Muscle of back (tissue), 13 donors: ENCODE measurements at places on chromosomes 2 and 18. TPM values are rescaled to one million over a fixed set of nuclear protein-coding genes. Genes with fewer than 3 reads are reported as not detected.
A peak's percentile ranks its signal among the peaks of the same experiment; 100 is the strongest.

- DNase-seq, result no peak
These were observed 59.2 kb upstream of the ATL2 start for GRCh38 chr2:38436227-38436664.

DNA sequence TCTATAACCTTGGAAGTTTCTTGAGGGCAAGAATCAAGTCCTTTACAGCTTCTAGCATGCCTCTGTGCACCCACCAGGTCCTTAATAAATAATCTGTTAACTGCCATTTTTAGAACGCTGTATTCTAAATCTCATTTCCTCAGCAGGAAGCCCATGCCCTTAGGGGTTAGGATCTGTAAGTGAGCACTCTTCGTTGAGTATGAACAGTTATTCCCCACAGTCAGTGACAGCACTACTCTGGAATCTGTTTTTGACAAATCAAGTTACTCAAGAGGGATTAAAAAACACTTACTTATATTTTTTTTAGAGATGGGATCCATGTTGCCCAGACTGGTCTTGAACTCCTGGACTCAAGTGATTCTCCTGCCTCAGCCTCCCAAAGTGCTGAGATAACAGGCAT lies 14.6 kb downstream of the PAIP2B start:
- DNase-seq, result no peak

- no peak for DNase-seq
These were observed 8.9 kb downstream of the ECEL1 start for GRCh38 chr2:232478571-232479340.

Gene ALPP
- polyA plus RNA-seq, result not detected

GRCh38 chr2:146952696-146953095 lies 892.1 kb upstream of the ACVR2A start:
- no peak for DNase-seq

DNA sequence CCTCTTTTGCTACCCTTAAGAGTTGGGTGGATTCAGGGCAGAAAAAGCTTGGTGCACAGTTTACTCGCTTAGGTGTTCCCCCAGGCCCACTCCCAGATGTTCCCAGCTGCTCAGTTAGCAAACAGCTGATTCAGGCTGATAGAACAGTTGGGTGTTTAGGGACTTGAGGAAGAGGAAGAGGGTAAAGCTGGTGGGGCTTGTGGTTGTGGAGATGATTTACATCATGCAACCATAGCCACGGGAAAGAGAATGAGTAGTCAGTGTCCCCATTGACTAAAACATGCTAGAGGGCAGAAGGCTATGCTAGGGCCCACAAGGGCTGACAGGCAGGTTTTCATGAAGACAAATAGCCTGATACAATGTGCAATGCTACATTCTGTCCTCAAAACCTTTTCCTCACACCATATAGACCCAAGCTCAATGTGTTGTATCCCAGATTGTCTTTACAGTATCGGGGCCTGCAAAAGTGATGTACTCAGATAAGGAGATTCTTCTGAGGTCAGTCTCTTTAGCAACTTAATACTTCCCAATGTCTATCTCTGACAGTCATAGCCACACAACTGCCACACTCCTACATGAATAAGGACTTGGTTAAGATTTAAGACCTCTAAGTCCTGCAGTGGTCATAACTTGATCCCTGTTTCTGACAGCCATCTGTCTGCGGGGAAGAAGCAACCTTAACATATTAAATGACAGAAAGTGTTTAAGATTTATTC lies 15.6 kb downstream of the COLEC12 start:
- no peak for DNase-seq

Gene CFAP65
- not detected for polyA plus RNA-seq

Gene SLC40A1
- 40.5 TPM for polyA plus RNA-seq

Gene FTCDNL1
- 2.6 TPM for polyA plus RNA-seq

DNA sequence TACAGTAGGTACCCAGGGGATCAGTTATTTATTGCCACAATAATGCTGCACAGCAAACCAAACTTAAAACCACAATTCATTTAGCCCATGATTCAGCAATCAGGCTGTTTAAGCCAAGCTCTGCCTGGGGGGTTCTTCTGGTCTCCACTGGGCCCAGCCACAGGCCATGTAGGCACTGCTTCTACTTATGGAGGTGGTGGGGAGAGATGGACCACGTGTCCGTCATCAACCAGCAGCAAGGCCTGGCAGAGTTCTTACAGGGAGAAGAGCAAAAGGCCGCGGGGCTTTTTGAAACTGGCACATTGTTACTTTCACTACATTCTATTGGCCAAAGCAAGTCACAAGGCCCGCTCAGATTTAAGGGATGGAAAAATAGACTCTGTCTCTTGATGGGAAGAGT lies 76.3 kb upstream of the DAPL1 start:
- DNase-seq, result no peak

- peak; percentile 31 for DNase-seq
These were observed 26.6 kb upstream of the LANCL1 start for GRCh38 chr2:210503001-210503623.

DNA sequence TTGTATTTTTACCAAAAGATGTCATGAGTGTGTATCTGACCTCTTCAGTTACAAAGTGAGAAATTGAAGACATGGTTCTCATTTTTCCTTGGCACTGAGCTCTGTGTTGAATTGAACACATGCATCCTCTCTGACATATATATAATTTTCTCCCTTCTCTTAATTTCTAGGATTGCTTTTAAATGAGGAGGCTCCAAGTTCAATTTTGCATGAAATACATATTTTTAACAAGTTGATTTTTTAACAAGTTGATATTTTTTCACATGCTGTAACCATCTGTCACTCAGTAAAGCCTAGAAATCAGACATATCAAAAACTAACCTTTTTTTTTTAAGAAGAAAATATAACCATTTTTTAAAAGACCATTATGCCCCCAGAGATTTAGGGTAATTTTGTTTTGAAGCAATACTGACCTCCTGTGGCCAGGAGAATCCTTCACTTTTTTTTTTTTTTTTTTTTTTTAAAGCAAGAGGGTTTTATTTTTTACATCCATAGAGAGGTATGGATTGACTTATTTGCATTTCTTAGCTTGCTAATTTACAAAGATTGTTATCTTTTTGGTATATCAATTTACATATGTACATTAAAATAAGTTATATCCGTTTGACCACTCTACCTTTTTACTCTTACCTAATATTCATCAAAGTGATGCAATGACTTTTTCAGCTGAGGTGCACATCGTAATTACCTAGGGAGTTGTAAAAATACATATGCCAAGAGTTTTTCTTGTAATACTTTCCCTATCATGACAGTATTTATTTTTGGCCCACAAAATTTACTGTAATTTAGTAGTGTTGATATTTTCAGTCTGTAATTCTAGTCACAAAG lies 161.8 kb downstream of the SOCS6 start:
- DNase-seq, result no peak

DNA sequence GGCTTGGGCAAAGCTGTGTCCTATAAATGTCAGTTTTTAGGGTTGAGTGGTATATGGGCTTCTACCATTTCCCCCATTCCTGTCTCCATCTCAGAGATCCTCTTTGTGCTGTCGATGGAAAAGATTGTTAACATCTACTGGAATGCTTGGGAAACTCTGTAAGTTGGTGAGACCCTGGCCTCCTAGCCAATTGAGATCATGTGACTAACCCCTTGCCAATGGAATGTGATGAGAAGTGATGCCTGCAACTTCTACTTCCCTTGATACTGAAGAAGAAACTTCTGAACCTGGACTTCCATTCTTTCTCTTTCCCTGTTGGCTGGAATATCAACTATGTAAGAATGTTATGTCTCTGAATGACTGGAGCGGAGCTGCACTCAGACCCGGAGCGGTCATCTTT lies 14.5 kb downstream of the SLC39A10 start:
- no peak for DNase-seq

DNA sequence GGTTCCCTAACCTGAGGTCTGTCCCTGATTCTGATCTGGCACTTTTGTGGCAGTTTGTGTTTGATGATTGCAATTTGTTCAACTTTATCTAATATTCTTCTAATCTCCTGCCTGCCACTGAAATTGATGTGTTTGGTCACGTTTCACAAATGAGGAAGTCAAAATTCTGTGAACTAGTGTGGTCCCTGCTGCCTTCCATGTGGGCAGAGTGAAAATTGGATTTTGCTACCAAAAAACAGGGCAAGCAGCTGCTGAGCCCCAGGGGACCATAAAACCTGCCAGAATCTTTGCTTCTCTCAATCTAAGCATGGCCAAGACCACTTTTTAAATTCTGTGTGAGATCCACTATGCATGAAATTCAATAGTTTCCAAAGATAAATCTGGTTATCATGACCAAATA lies 195.5 kb upstream of the CYRIA start:
- DNase-seq, result peak; percentile 3

Gene GLI2
- 10.6 TPM for polyA plus RNA-seq

GRCh38 chr18:73766910-73767515 lies 380.6 kb downstream of the FBXO15 start:
- DNase-seq, result peak; percentile 69

- DNase-seq, result no peak
These were observed 74.1 kb upstream of the SMAD7 start for GRCh38 chr18:49024804-49025421.
